ENCODE measurements at places on chromosomes 16 and 17.

DNA sequence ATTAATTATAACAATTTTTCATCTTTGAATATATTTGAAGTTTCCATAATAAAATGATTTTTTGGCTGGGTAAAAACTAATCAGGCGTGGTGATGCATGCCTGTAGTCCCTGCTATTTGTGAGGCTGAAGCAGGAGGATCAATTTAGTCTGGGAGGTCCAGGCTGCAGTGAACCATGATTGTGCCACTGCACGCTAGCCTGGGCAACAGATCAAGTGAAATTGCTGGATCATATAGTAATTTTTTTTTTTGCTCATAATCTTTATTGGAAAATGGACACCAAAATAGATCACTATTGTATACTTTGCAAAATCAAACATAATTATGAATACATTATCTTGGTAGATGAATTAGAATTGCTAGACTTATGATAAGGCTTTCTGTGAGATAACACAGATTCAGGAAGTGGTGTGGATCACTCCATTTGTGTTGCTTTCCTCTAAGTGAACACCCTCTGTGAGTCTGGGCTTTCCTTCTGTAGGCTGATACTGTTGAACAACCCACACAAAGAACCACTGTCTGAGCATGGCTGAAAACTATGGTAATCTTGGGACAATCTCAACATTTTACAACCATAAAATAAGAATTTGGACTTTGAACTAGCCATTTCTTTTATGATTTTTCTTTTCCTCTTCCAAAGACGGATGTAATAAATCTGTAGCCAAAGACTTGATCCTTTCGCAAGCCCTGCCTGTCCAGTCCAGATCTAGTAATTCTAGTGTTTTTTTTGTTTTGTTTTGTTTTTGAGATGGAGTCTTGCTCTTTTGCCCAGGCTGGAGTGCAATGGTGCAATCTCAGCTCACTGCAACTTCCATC is 5.6 kb upstream of the ST3GAL2 start:
- no peak for DNase-seq

- no peak for DNase-seq
Observed at GRCh38 chr16:50275428-50276325, 9.3 kb downstream of the ADCY7 start.

DNA sequence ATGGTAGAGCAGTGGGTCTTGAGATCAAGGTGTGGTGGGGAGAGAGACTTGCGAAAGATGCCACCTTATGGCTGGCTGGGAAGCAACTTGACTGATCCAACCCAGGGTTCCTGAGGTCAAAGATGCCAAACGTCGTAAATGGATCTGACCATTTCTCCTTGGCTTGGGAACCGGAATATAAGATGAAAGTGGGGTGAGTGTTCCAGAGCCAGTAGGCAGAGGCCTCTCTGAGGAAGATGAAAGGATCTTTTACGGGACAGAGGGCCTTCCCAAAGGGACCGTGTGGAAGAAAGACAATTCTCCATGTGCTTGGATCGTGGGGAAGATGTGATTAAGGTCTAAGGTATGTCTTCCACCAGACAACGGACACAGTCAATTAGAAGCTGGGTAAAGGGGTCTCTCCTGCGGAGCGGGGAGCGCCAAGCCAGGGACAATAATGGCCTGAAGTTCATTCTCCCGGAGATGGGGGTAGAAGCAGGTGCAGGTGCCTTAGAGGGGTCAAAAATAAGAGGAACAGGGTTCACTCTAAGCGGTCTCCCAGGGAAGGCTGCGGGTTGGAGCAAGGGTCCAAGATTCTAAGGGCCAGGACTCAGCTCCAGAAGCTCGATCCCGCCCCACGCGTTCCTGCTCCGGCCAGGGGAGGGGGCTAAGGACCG is 800 bp downstream of the FXR2 start:
- DNase-seq, result no peak

DNA sequence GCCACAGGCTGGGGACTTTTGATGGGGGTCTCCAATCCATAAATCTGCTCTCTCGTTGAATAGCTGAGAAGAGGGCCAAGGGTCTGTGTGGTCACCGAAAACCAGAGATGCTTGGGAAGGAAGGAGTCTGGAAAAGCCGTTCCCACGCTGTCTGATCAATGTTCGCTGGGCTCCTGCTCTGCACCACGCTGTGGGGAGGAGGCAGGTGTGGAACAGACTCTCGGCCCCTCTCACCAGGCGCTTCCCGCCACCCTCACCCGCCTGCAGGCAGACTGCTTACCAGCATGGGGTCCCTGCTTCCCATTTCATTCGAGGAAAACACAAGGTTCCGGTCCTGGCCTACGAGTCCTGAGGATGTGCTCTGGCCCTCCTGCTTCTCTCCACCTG is 702 bp upstream of the ALDH3A1 start:
- DNase-seq, result no peak

DNA sequence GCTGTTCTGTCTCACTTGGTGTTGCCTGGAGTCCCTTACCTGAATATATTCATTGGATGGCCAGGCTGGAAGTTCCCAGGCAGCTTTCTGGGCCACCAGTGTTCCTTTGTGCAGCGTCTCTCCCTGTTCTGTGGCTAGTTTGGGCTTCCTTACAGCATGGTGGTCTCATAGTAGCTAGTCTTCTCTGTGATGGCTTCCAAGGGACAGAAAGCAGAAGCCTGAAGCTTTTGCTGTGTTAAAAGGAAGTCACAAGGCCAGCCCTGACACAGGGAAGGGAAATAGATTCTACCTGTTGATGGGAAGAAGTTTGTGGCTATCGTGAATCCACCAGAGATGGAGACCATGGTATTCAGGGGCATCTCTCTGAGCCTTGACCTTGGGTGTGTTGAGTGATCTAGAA is 34.6 kb downstream of the PLCG2 start:
- no peak for DNase-seq

DNA sequence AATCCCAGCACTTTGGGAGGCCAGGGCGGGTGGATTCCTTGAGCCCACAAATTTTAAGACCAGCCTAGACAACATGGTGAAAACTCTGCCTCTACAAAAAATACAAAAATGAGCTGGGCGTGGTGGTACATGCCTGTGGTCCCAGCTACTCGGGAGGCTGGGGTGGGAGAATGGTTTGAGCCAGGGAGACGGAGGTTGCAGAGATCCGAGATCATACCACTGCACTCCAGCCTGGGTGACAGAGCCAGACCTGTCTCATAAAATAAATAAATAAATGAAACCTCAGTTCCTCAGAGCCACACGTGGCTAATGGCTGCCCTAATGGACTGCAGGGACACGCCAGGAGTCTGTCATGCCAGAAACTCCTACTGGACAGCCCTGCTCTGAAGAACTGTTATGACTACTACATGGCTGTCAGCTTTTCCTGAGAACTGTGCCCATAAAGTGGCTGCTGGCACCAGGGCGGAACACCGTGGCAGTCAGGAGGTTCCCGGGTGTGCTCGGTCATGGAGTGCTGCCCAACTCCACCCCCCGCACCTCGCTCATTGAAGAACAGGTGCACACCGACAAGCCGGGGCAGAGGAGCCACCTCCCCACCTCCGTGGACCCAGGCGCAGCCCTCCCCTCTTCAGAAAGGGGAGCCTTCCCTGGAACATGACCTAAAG is 4.3 kb downstream of the TMEM11 start:
- no peak for DNase-seq

GRCh38 chr17:7636163-7636562 is 6.2 kb downstream of the SHBG start:
- DNase-seq, result no peak

DNA sequence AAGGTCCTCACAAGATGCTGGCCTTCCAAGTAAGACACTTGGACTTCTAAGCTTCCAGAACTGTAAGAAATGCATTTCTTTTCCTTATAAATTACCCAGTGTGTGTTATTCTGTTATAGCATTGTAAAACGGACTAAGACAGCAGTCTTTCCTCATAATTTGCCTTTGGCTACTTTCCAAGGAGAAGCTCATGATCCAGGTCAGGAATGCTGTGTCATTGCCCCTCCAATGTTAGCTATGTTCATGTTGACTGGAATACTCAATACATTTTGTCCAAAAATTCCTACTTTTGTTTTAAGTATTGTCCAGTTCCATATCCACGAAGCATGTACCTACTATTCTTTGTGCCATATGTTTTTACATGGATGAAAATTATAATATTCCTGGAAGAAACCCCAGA is 234.6 kb downstream of the HS3ST3A1 start:
- no peak for DNase-seq

DNA sequence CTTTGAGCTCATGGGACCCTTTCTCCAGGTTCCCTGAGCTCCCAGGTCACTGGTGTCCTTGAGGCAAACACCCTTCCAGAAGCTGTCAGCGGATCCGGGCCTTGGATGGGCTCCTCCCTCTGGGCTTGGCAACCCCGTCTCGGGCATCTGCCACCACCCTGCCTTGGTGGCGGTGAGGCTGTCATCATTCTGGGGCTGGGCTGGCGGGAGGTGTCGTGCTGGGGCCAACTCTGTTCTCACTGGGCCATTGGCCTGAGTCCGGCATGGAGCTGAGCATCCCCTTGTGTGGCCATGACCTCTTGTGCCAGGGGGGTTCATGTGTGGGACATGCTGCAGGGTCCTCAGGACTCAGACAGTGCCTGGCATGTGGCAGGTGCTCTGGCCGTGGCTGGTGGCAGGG is 197.6 kb downstream of the LAT start:
- DNase-seq, result no peak

- DNase-seq, result no peak
Observed at GRCh38 chr17:43517161-43517560, 29.0 kb downstream of the ETV4 start.

DNA sequence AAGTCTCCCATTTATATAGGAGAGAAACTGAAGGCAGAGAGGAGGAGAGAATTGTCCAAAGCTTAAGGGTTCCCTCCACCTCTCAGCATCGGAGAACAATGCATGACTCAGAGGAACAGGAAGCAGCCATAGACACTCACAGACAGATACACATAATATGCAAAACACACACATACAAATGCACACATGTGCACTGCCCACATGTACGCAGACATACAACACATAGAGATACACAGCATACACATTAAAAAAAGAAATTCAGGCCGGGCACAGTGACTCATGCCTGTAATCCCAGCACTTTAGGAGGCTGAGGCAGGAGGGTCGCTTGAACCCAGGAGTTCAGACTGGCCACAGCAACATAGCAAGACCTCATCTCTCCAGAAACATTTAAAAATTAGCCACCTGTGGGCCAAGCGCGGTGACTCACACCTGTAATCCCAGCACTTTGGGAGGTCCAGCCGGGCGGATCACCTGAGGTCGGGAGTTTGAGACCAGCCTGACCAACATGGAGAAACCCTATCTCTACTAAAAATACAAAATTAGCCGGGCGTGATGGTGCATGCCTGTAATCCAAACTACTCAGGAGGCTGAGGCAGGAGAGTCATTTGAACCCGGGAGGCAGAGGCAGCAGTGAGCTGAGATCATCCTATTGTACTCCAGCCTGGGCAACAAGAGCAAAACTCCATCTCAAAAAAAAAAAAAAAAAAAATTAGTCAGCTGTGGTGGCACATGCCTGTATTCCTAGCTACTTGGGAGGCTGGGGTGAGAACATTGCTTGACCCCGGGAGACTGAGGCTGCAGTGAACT is 11.3 kb downstream of the ERAL1 start:
- DNase-seq, result no peak

DNA sequence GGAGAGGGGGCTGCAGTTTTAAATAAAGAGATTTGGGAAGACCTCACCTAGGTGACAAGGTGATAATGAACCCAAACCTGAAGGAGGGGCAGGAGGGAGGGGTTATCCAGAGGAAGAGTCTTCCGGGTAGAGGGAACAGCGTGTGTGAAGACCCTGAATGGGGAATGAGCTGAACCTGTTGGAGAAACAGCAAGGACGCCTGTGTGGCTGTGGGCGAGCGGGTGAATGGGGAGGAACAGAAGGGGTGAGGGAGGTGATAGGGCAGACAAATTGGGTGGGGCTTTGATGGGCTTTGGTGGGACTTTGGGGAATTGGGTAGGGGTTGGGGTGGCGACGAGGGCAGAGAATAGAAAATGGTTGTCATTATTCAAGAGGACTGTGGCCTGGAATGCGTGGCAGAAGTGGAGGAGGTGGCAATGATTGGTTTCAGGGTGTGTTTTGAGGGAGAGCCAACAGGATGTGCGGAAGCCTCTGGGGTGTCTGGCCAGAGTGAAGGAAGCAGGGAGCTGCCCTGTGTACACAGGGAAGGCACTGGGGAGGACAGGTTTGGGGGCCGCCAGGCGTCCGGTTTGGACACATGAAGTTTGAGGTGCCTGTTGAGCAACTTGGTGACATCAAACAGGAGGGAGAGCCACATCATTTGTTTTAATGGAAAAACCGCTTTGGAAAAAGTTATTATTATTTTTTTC is 48.7 kb downstream of the NKD1 start:
- no peak for DNase-seq

DNA sequence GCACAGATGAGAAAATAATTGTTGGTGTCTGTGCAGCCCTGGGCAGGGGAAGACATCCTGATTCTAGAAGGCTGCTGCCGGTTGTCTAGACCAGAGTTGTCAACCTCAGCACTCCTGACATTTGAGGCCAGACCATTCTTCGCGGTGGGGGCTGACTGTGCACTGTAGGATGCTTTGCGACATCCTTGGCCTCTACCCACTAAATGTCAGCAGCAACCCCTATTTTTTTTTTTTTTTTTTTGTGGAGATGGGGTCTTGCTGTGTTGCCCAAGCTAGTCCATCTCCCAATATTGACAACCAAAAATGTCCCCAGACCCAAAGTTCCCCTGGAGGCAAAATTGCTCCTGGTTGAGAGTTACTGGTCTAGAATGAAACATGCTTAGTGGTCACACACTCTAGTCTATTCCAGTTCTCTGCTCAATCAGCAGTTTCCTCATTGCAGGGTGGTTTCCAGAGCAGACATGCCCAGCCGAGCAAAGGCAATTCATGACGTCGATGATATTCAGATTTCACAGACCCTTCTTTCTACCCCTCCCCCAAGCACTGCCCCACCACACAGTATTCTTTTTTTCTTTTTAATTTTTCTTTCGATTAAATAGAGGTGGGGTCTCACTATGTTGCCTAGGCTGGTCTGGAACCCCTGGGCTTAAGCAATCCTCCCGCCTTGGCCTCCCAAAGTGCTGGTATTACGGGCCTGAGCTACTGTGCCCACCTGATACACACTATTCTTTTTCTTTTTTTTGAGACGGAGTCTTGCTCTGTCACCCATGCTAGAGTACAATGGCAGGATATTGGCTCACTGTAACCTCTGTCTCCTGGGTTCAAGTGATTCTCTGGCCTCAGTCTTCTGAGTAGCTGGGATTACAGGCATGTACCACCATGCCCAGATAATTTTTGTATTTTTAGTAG is 9.0 kb downstream of the C17orf99 start:
- no peak for DNase-seq

GRCh38 chr16:31134625-31135534 is 647 bp downstream of the PRSS8 start:
- DNase-seq, result no peak

Data from HCT116 (cell line).